Stimulated activated CD8-positive, alpha-beta memory T cell treated with anti-CD3 and anti-CD28 coated beads, Interleukin-2, amount 100 ng/mL, for 1 hour (primary cell): ENCODE measurements at places on chromosomes 5 and 9.

GRCh38 chr5:75507841-75508240 is 3.6 kb downstream of the CERT1 start:
- no peak for DNase-seq

DNA sequence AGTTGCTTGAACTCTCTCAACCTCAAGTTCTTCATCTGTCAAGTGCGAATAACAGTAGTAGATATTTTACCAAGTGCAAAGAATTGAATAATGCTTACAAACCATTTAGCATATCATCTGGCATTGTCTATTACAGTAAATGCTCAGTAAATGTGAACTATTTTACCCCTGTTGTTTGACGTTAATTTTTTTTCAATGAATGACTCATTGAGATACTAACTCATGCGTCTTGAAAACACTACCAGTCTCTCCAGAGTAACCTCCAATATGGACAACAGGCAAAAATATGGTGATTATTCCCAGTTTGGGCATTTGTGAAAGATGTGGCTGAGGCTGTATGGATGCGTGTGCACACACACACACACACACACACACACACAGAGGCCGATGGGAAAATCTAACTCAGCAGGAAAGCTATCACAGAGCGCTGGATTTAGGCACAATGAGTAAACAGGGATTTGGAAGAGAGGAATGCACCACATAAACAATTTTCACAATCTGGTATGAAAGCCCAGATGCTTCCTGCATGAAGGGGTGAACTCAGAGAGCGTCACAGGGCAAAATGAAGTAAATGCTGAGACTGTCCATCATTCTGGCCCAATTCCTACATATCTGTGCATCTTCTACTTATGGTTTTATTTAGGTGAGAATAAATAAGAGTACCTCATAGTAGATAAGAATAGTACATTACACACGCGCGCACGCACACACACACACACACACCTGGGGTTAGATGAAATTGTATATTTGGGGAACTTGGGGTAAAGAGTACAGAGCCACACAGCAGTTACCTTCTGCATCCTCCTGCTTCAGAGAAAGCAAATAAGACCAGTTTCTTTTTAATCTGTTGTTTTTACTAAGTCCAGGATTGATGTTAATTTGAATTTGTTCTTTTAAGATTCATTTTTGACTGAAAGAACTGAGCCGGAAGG is 128.7 kb downstream of the PALM2AKAP2 start:
- no peak for DNase-seq

GRCh38 chr5:61525512-61526206 is 193.6 kb downstream of the ZSWIM6 start:
- no peak for DNase-seq

DNA sequence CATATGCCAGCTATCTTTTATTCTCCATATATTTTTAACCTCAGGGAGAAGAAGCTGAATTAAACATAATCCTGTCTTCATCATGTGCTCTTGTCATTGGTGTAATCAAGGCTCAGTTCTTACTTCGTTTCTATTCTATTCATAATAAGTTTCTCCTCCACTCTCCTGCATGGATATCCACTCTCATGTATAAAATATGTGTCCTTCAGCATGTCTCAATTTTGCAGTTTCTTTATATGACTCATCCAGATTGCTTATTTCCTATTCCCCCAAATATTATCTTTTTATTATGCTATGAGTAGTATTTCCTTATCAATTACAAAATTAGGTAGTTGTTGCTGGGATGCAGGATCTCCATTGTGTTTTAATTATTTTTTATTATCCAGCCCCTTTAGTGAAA is 643.7 kb upstream of the ACO1 start:
- no peak for DNase-seq

DNA sequence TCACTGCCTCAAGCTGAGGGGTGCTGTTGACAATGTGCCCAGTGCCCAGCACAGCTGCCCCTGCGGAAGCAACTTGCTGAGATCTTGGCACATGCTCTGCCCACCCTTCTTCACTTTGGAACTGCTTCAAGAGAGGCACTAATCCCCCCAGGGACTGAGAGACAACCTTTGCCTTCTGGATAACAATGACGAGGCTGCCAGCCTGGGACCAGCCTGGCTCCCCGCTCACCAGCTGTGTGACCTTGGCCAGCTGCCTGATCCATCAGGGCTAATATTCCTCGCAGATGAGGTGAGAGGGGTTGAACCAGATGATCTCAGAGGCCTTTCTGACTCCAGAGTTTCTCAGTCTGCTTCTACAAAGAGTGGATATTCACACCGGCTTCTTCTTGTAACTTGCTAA is 81.0 kb downstream of the SHB start:
- no peak for DNase-seq

GRCh38 chr5:142803428-142804125 is 33.4 kb downstream of the ARHGAP26 start:
- DNase-seq = no peak

DNA sequence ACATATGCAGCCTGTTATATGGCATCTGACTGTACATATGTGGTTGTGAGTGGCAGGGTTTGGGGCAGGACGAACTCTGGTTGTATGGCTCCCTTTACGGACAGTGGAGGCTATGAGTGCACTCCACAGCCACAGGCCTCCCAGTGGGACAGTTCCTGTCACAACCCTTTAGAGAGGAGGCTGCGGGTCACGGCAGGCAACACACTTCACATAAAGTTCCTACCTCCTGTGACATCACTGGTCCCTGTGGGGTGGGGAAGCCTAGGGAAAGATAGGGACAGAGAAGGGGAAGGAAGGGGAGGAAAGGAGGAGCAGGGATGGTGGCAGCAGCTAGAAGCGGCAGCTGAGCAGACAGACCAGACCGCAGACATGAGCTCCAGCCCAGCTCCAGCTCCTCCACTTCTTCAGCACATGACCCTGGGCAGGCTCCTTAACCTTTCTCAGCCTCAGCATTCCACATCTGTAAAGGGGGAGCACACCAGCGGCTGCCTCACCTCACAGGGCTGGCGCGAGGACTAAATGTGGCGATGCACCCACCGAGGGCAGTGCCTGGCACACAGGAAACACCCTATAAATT is 27.4 kb upstream of the CORO2A start:
- no peak for DNase-seq

- no peak for DNase-seq
These were observed 365.6 kb downstream of the MAN2A1 start for GRCh38 chr5:110055302-110055701.

- no peak for DNase-seq
These were observed 43.3 kb downstream of the SLC28A3 start for GRCh38 chr9:84297162-84297821.

DNA sequence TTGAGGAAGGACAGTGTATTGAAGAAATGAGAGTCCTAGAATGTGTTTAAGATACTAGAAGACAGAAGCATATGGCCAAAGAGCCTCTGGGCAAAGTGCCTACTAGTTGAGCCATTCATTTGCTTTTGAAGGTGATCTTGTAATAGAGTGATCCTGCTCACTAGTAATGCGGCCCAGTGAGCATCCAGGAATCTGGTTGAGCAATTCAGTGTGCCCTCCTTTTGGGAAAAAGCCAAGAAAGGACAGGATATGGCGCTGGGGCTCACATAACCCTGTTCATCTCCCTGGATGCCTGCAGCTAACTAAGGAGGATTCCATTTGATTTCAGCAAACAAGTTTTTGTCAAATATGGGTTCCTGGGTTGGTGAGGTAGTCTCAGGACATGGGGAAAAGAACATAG is 16.3 kb downstream of the ADAM19 start:
- no peak for DNase-seq

DNA sequence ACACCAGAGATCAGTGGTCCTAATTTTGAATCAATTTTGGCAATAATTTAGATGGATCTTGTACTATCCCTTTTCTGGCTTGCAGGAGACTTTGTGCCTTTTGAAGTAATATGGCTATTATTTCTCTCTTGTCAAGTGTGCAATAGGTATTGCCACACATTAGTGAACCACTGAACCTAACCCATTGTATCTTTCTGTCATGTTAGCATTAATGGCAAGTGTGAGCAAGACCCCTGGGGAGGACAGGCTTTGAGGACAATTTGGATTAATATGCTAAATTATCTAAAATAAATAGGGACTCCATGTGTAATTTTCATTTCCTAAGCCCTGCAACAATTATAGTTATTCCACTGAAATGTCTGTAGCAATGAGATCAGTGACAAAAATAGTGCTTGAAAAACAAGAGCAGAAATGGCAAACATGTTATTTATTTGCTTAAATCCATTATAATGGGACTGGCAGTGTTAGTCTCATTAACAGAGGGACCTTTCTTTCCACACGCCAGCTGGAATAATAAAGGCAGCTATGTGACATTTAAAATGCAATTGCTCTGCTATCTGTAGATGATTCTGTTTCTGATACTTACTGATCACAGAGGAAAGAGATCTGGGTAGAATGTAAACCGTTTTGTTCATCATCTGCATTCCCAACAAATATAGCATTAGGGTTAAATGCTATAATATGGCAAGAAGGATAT is 753.3 kb upstream of the ZNF608 start:
- no peak for DNase-seq
